ENCODE measurements at places on chromosomes 5 and 9.

DNA sequence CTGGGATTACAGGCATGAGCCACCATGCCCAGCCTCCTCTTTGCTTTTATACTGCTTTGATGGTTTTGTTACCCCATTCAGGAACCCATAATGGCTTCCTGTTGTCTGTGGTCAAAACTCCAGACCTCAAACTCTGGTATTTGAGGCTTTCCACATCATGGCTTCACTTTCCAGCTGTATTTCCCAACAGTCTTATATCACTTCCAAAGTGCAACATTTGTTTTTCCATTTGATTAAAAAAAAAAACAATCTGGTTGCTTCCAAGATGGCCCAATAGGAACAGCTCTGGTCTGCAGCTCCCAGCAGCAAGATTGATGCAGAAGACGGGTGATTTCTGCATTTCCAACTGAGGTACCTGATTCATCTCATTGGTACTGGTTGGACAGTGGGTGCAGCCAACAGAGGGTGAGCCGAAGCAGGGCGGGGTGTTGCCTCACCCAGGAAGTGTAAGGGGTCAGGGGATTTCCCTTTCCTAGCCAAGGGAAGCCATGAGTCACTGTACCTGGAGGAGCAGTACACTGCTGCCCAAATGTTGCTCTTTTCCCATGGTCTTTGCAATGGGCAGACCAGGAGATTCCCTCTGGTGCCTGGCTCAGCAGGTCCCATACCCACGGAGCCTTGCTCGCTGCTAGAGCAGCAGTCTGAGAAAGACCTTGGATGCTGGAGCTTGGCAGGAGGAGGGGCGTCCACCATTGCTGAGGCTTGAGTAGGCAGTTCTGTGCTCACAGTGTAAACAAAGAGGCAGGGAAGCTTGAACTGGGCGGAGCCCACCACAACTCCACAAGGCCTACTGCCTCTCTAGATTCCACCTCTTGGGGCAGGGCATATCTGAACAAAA, 458.4 kb downstream of the KDM4C start:
- no peaks in the 10 kb centered on the region for H3K27me3 ChIP-seq
- H3K27ac ChIP-seq = no peak overlapping the region
- H3K4me1 ChIP-seq = no peaks in the 10 kb centered on the region
- no peak overlapping the region for H3K4me3 ChIP-seq

DNA sequence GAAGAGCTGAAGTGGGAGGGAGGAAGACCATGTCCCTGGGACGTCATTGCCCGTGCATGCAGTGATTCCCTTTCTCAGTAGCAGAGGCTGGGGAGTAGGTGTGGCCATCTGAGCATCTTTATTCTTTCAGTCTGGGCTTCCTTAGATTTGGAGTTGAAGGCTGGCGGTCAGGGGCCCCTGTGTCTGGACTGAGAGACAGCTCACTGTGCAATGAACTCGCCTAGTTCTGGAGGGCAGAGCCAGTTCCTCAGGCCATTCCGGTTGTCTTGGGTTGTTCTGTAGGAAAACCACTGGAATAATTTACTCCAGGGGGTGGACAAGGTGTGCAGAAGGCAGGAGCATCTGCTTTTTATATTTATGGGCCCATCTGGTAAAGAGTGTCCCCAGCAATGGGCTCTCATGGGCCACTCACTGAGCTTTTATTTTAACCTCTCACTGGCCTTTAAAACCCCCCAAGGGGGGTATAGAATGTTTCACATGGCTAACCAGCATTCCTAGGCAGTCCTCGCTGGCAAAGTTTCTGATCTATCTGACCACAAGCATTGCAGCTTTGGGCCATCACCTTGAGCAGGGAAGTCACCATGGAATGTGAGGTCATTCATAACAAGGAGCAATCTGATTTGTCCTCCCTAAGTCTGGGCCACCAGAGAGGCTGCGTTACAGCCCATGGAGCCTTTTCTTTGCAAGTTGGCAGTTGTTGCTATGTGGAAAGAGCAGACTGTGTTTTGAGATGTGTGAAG, 9.2 kb downstream of the STC2 start:
- H3K36me3 ChIP-seq = peaks cover 31% of the 10 kb centered on the region
- peak overlapping the region; percentile 18 for H3K27ac ChIP-seq
- H3K4me1 ChIP-seq = peaks cover 68% of the 10 kb centered on the region

- no peak overlapping the region for H3K4me3 ChIP-seq
- no peak overlapping the region for H3K27ac ChIP-seq
- no peak for DNase-seq
Measured at GRCh38 chr9:21681641-21682040, 120.8 kb upstream of the MTAP start.

DNA sequence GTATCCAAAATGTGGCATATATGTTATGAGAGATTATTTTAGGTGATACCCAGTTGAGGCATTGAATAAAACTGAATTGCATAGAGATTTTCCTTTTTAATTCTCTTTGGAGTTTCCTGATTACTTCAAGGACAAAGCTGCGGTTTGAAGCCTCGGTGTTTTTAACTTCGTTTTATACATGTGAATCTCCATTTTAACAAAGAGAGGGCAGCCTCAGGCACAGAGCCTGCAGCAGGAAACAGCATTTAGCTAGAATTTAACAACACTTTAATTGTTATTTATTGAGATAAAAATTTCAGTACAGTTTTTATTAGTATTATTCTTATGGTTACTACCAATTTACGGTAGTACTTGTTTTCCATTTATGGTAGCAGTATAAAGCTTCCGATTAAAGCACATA, 114.0 kb downstream of the KIF4B start:
- H3K4me1 ChIP-seq = no peaks in the 10 kb centered on the region
- no peaks in the 10 kb centered on the region for H3K36me3 ChIP-seq
- H3K4me3 ChIP-seq = no peak overlapping the region

- H3K4me1 ChIP-seq = peaks cover 3% of the 10 kb centered on the region
- H3K36me3 ChIP-seq = no peaks in the 10 kb centered on the region
- no peak overlapping the region for H3K27ac ChIP-seq
- DNase-seq = no peak
- no peak overlapping the region for H3K4me3 ChIP-seq
- H3K27me3 ChIP-seq = no peaks in the 10 kb centered on the region
Measured at GRCh38 chr5:7770436-7770835, 80.5 kb downstream of the CFAP90 start.

- H3K36me3 ChIP-seq = no peaks in the 10 kb centered on the region
- H3K27me3 ChIP-seq = no peaks in the 10 kb centered on the region
- H3K4me1 ChIP-seq = no peaks in the 10 kb centered on the region
- no peak overlapping the region for H3K27ac ChIP-seq
- DNase-seq = no peak
Measured at GRCh38 chr9:78898234-78898633, 601.3 kb downstream of the PSAT1 start.

DNA sequence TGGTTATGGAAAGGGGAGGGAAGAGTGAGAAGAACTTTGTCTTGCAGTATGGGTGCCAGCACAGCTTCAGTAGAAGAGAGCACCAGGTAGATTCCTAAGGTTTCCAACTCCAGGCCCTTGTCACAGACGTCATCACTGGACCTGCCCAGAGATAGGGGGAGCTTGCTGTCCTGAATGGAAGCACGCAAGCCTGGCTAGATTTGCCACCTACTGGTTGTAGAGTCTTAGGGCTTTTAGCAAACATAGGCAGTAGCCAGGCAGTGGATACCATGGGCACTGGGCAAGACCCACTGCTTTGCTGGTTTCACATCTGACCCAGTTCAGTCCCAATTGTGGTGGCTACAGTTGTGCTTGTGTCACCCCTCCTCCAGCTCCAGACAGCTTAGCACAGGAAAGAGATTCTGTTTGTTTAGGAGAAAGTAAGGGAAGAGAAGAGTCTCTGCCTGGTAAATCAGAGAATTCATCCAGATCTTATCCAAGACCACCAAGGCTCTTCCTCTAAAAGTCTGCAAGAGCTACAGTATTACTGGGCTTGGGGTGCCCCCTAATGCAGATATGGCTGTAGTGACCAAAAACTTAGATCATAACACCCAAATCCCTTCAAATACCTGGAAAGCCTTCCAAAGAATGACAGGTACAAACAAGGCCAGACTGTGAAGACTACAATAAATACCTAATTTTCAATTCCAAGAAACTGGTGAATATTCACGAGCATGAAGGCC, 158.9 kb downstream of the HINT1 start:
- H3K4me3 ChIP-seq = no peak overlapping the region
- H3K4me1 ChIP-seq = no peaks in the 10 kb centered on the region
- no peak for DNase-seq
- no peak overlapping the region for H3K27ac ChIP-seq

GRCh38 chr9:108913391-108913790, 20.5 kb downstream of the ELP1 start:
- no peak overlapping the region for H3K4me3 ChIP-seq
- H3K27ac ChIP-seq = no peak overlapping the region
- no peaks in the 10 kb centered on the region for H3K27me3 ChIP-seq
- no peaks in the 10 kb centered on the region for H3K4me1 ChIP-seq
- DNase-seq = no peak
- H3K36me3 ChIP-seq = peaks cover 44% of the 10 kb centered on the region

DNA sequence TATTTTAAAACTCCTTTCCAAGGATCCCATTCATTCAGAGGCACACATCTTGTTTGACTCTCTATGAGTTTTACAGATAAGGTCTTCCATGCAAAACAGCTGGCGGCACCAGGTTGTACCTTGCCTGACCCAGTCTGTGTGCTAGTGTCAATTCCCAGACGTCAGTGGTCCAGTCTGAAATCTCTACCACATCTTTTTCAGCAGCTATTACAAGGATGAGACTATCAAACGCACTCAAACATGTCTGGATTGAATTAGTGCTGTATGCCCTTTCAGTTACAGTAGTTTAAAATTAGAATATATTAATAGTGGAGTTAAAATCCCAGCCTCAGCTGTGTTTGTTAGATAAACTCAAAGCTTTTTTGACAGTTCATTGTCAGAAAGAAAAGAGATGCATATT, 11.7 kb downstream of the CDC14B start:
- peaks cover 29% of the 10 kb centered on the region for H3K4me1 ChIP-seq
- no peak for DNase-seq
- H3K27ac ChIP-seq = no peak overlapping the region
- H3K27me3 ChIP-seq = no peaks in the 10 kb centered on the region
- H3K4me3 ChIP-seq = no peak overlapping the region

GRCh38 chr9:73172901-73173215, 21.2 kb downstream of the ANXA1 start:
- no peak for DNase-seq
- no peak overlapping the region for H3K4me3 ChIP-seq
- no peaks in the 10 kb centered on the region for H3K27me3 ChIP-seq
- H3K27ac ChIP-seq = no peak overlapping the region

DNA sequence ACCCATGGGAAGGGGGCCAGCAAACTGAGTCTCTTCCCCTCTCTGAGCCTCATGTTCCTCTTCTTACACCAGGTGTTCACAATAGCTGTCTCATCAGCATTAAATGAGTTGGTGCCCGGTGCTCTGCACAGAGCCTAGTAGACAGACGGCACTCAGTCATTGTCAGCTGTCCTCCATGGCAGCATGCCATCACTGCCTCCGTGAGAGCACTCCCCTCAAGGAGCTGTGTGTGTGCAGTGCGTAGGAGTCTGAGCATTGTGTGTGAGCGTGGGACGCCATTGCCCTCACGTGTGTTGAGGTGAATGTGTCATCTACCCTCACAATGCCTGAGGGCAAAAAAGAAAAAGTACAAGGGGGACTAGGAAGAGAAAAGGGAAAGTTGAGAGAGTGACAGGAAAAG, 536.5 kb downstream of the CDK5RAP2 start:
- H3K4me3 ChIP-seq = no peak overlapping the region
- no peak for DNase-seq
- no peaks in the 10 kb centered on the region for H3K36me3 ChIP-seq
- H3K27ac ChIP-seq = no peak overlapping the region
- H3K4me1 ChIP-seq = peaks cover 9% of the 10 kb centered on the region
- H3K27me3 ChIP-seq = peaks cover 20% of the 10 kb centered on the region

DNA sequence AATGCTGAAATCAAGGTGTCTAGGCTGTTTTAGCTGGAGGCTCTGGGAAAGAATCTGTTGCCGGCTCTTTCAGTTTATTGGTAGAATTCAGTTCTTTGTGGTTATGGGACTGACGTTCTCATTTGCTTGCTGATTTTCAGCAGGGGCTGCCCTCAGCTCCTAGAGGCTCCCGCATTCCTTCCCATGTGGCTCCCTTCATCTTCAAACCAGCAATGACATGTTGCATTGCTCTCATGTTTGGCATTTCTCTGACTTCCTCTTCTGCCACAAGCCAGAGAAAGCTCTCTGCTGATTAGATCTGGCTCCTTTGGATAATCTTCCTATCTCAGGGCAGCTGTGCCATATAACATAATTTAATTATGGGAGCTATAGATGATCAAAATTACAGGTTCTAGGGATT, 360.3 kb downstream of the LRRC70 start:
- peaks cover 35% of the 10 kb centered on the region for H3K4me1 ChIP-seq
- H3K27me3 ChIP-seq = no peaks in the 10 kb centered on the region
- H3K36me3 ChIP-seq = no peaks in the 10 kb centered on the region
- peak overlapping the region; percentile 44 for H3K27ac ChIP-seq
- H3K4me3 ChIP-seq = no peak overlapping the region

- no peaks in the 10 kb centered on the region for H3K27me3 ChIP-seq
- no peak overlapping the region for H3K4me3 ChIP-seq
- DNase-seq = no peak
- H3K27ac ChIP-seq = no peak overlapping the region
Measured at GRCh38 chr9:38386319-38386895, 6.1 kb upstream of the ALDH1B1 start.

- peaks cover 17% of the 10 kb centered on the region for H3K27me3 ChIP-seq
- no peak for DNase-seq
- H3K4me3 ChIP-seq = no peak overlapping the region
Measured at GRCh38 chr9:84207491-84207951, 133.0 kb downstream of the SLC28A3 start.

- H3K27ac ChIP-seq = peak overlapping the region; percentile 97
- DNase-seq = no peak
- H3K27me3 ChIP-seq = peaks cover 5% of the 10 kb centered on the region
- peaks cover 19% of the 10 kb centered on the region for H3K4me1 ChIP-seq
- no peaks in the 10 kb centered on the region for H3K36me3 ChIP-seq
Measured at GRCh38 chr5:54309276-54309675, 1.1 kb downstream of the ARL15 start.

- H3K27me3 ChIP-seq = peaks cover 1% of the 10 kb centered on the region
- H3K4me3 ChIP-seq = no peak overlapping the region
- no peaks in the 10 kb centered on the region for H3K36me3 ChIP-seq
- no peak overlapping the region for H3K27ac ChIP-seq
Measured at GRCh38 chr9:105859428-105860091, 165.2 kb downstream of the TMEM38B start.

GRCh38 chr5:172540099-172540870, 86.0 kb upstream of the SH3PXD2B start:
- H3K27me3 ChIP-seq = no peaks in the 10 kb centered on the region
- no peak overlapping the region for H3K4me3 ChIP-seq
- peak overlapping the region; percentile 72 for H3K27ac ChIP-seq
- H3K4me1 ChIP-seq = peaks cover 14% of the 10 kb centered on the region
- no peak for DNase-seq

DNA sequence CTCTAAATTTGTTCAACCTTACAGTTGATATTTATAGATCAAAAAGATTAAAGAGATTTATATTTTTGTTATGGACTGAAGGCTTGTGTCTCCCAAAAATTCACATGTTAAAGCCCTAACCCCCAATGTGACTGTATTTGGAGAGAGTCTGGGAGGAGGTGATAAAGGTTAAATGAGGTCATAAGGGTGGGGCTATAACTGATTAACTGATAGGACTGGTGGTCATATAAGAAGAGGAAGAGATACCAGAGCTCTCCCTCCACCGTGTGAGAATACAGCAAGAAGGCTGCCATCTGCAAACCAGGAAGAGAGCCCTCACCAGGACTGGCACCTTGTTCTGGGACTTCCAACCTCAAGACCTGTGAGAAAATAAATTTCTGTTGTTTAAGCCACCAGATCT, 264.3 kb downstream of the ENC1 start:
- peaks cover 23% of the 10 kb centered on the region for H3K4me1 ChIP-seq
- DNase-seq = no peak
- no peak overlapping the region for H3K4me3 ChIP-seq
- H3K27me3 ChIP-seq = no peaks in the 10 kb centered on the region
- no peaks in the 10 kb centered on the region for H3K36me3 ChIP-seq

All from mesothelial cell of epicardium (in vitro differentiated cells).